NCI-H1930 (cell line): ENCODE measurements at places on chromosomes 3 and 15.

DNA sequence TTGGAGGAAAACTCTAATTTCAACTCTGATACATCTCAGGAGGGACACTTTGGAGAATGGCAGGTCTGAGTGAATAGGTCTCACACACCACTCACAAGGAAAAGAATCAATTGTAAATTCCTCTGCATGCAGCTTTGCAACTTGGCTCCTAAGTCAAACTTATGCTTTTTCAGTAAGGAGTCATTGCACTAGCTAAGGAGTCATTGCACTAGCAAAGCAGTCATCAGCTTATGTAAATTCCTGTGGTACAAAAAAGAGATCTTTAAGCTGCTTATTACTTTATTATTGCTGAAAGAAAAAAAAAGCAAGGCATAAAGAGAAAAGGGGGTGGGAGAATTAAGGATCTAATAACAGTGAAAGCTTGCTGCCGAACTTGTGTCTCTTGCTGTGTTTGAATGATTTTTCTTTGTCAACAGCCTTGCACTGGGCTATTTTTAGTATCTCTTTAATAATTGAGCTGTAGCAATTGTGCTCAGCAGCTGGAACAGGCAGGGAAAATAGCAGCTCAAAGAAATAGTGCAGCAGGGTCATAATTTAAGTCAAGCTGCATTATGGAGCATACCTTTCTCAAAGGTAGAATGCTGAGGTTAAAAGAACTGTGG is 154.3 kb upstream of the ARPP21 start:
- DNase-seq = no peak

DNA sequence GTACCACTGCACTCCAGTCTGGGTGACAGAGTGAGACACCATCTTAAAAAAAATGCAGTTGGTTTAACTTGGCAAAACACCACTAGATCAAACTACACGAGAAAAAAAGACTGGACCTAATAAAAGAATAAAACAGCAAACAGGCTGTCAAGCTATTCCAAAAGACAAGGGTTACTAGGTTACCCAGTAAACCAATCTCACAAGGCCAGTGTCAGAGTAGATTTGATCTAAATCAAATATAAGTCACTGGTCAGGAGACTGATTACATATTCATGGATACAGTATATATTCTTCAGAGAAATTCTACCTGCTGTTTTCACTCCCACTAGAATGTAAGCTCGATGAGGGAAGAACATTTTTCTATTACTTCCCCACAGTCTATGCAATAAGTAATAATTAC is 2.5 kb upstream of the GANC start:
- DNase-seq = no peak

- no peak for DNase-seq
Observed at GRCh38 chr3:166556955-166557354, 719.7 kb upstream of the BCHE start.

- DNase-seq = no peak
Observed at GRCh38 chr3:25473246-25473645, 45.2 kb downstream of the RARB start.

- no peak for DNase-seq
Observed at GRCh38 chr3:197209366-197210260, 88.8 kb downstream of the DLG1 start.

GRCh38 chr15:29139540-29140459 is 129.8 kb downstream of the NSMCE3 start:
- DNase-seq = no peak

- no peak for DNase-seq
Observed at GRCh38 chr15:88141269-88141889, 115.2 kb downstream of the NTRK3 start.
